ENCODE measurements at places on chromosomes 16 and 17.

GRCh38 chr17:36527621-36528250 is 6.9 kb downstream of the MYO19 start:
- DNase-seq = no peak

- DNase-seq = no peak
These were observed 261.1 kb downstream of the RBFOX3 start for GRCh38 chr17:79349506-79350400.

DNA sequence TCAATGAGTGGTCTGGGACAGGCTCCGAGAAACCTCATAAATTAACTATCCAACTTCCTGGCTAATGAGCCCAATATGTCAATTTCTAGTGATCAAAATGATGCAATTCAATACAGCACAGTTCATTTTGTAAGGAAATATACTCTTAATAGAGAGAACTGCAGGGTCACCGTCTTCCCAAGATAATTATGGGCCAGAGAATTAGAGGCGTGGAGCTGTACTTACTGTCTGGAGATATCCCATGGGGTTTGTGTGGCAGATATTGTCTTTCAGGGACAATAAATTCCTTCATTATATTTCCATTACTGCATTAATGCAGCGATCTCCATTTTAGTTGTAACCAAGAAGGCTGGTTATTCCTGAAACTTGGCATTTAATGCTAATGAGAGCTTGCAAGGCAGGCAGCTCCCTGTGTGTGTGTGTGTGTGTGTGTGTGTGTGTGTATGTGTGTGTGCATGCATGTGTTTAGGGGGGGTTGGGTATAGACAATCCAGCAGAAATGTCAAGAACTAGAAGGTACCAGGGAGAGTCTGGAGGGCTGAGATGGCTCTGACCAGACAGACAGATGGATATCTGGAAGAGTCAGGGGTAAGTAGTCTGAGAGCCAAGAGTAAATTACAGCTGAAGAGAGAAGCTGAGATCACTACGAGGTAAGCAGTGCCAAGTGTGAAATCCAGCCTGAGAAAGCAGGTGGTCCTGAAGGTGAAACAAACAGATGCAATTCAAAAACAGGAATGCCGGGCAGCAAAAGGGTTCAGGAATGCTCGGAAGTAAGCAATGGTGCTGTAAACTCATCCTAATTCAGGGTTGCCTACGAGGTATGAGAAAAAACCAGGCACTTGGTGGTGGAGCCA is 393.0 kb downstream of the CA10 start:
- DNase-seq = no peak

DNA sequence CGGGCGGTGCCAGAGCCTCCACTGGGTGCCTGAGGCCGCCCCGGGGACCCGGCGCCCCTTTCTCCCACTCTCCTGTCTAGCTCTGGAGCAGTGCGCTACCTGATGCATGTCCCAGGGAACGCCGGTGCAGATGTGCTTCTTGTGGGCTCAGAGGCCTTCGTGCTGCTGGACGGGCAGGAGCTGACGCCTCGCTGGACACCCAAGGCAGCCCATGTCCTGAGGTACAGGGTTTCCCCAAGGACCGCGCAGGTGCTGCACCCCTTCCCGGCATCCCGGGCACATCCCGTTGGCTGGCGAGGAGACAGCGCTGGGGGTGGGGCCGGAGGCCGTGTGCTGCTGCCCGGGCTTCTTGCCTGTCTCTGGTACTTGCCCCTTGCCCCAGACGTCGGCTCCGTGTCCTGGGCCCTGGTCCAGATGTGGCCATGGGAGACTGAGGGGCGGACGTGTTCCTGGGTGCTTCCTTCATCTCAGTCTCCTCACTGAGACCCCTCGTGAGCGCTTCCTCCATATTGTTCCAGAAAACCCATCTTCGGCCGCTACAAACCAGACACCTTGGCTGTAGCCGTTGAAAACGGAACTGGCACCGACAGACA is 12.5 kb downstream of the RGS11 start:
- no peak for DNase-seq

DNA sequence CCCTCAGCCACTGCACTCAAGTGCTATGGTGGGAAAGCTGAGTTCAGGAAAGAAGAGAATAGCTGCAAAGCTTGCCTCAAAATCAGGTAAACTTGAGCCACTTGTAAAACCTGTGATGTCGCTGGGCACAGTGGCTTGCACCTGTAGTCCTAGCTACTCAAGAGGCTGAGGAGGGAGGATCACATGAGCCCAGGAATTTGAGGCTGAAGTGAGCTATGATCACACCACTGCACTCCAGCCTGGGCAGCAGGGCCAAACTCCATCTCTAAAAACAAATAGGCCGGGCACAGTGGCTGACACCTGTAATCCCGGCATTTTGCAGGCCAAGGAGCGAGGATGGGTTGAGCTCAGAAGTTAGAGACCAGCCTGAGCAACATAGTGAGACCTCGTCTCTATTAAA is 26.4 kb upstream of the SMURF2 start:
- DNase-seq = no peak

- DNase-seq = no peak
These were observed 83.5 kb downstream of the KANSL1 start for GRCh38 chr17:46109603-46110189.

- DNase-seq = peak; percentile 97
These were observed 1.9 kb upstream of the PER1 start for GRCh38 chr17:8153957-8154607.

- DNase-seq = no peak
These were observed 126.3 kb downstream of the BANP start for GRCh38 chr16:88077328-88078108.

GRCh38 chr17:66860204-66860603 is 25.3 kb downstream of the CACNG5 start:
- DNase-seq = no peak

- peak; percentile 14 for DNase-seq
These were observed 13.0 kb upstream of the SPNS3 start for GRCh38 chr17:4420692-4421131.

- no peak for DNase-seq
These were observed 21.3 kb upstream of the UBE2I start for GRCh38 chr16:1287982-1288670.

GRCh38 chr16:57245472-57246113 is 534 bp downstream of the ARL2BP start:
- no peak for DNase-seq

GRCh38 chr17:1490643-1491442 is 1.6 kb downstream of the MYO1C start:
- peak; percentile 22 for DNase-seq

- no peak for DNase-seq
These were observed 122.5 kb downstream of the ZNF423 start for GRCh38 chr16:49733313-49734009.

- no peak for DNase-seq
These were observed 61.4 kb upstream of the IRX3 start for GRCh38 chr16:54347961-54348360.

GRCh38 chr17:6160911-6161855 is 91.0 kb downstream of the WSCD1 start:
- no peak for DNase-seq

DNA sequence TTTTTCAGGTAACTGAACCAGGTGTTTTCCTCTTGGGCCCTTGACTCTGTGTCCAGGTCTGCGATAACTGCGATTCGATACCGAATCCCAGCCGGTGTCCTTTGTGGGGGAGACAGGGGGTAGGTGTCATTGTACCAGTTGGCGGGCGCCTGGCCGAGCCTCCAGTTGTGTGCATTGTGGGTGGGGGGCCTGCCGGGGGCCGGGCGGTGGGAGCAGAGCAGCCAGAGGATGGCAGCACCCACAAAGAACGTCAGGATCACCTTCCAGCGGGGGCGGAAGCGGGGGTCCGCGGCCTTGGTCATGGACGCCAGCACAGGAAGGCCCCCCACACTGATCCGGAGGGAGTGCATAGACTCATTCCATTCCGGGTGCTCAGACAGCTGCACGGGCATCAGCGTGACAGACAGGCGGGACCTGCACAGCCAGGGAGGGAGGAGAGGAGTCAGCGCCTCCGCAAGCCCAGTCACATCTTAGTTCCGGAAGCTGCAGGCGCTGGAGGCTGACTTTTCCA is 12.3 kb downstream of the CANT1 start:
- DNase-seq = no peak

GRCh38 chr17:68048996-68049395 is 13.5 kb downstream of the KPNA2 start:
- no peak for DNase-seq

DNA sequence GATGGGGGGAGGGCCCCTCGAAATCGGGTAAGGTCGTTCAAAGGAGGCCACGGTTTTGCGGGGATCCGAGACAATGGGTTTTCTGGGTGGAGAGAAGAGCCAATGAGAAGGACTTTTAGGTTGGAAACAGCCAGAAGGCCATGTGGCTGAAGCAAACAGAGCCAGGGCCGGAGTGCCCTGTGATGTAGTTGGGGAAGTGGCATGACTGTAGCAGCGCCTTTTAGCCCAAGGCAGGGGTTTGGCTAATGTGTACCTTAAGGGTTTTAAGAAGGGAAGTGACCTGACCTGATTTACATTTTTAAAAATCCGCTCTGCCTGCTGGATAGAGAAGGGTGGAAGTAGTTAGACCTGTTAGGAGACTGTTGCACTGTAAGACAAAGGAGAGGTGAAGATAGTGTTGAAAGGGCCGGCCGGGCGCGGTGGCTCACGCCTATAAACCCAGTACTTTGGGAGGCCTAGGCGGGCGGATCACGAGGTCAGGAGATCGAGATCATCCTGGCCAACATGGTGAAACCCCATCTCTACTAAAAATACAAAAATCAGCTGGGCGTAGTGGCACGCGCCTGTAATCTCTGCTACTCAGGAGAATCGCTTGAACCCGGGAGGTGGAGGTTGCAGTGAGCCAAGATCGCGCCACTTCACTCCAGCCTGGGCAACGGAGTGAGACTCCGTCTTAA is 1.0 kb downstream of the LYRM1 start:
- no peak for DNase-seq

DNA sequence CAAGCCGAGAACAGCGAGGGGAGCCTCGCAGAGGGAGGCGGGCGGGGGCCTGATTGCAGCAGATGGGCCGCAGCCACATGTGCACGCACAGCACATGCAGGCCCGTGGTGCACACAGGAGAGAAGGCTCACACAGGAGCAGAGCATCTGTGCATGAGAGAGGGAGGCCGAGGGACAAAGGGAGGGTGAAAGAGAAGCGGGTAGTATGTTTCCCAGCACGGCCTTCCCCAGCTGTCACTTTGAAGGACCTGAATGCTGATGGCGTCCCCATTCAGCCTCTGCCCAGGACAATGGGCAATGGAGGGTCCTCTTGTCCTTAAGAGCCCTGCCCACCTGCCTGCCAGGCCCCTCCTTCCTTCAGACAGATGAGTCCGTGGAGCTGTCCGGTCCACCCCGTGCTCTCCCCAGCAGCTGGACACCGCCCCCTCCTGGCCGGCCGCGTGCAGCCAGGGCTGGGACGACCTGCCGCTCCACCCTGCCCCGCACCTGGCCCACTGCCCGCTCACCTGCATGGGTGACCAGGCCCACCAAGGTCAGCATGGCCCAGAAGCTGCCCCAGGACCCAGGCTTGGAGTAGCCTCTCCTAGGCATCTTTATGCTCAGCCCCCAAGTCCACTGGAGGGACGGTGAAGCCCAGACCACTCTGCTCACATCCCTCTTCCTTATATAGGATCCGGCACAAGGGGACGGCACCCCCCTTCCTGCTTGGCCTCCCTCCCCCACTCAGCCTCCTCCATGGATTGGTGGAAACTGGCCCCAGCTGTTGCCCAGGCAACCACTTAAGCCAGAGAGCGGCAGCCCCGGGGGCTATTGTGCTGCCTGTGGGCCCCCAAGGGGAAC is at the start of gene BTBD17:
BTBD17 (minus strand) TSS at position 639 of the 839 bp plus-strand sequence; CDS start at position 590, 49 bp downstream.
- no peak for DNase-seq

- DNase-seq = peak; percentile 68
These were observed 23.9 kb downstream of the ACLY start for GRCh38 chr17:41894791-41895331.

GRCh38 chr16:86773354-86773715 is 195.0 kb downstream of the FOXL1 start:
- DNase-seq = no peak

DNA sequence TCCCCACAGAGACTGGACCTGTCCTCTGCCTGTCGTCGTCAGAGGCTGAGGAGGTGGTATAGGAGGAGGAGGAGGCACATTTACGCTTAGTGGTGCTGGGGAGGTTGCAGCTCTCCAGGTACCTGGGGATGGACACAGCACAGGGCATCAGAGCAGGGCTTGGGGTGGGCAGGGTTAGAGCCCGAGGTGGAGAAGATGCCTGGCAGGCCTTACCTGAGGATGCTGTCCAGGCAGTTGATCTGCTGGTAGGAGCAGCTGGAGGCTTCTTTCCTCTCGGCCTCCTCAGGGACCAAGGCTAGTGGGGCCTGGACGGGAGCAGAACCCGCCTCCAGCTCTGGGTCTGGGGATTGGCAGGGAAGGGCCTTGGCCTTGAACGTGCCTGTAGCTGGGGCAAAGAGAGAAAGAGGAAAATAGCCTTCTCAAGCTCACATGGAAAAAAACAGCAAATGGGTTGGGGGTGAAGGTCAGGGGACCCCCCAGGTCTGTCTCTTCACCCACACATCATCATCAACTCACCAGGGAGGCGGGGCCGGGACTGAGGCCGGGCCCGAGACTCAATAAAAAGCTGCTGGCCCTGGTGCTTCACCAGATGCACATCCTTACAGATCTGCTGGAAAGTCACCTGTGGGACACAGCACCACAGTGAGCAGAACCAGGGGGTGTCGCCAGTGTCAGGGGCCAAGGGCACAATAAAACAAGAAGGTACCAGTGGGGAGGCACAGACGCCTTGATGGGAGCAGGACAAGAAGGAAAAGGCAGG is 5.6 kb downstream of the PER1 start:
- DNase-seq = no peak

DNA sequence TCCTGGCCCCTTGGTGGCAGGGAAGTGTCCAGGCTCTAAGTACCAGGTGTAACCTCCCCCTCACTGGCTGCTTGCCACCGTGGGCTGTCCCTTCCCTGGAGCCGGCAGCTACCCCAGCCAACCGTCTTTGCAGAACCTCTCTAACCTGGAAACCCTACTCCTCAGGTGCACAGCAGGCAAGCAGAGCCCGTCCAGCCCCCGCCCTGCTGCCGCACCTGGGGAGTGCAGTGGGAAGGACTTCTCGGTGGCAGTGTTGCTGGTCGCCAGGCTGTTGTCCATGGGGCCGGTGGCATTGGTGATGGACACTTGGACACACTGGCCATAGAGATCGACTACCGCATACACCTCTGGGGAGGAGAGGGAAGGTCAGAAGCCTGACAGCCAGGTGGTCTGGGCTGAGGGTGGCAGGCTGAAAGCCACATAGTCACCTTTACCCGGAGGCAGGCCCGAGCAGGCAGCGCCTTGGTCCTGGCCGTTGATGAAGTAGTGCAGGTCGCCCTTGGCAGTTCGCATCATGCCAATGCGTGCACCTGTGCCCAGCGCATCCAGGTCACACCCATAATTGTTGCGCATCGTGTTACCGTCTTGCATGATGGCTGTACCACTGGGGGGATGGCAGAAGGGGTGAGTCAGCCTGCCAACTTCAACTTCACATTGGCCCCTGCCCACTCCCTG is 6.5 kb downstream of the NEURL4 start:
- DNase-seq = no peak

- no peak for DNase-seq
These were observed 486 bp downstream of the PIGS start for GRCh38 chr17:28570716-28571360.

GRCh38 chr16:8173111-8173644 is 417.1 kb downstream of the TMEM114 start:
- DNase-seq = peak; percentile 4

GRCh38 chr16:35598696-35599332 is 2139.4 kb downstream of the TP53TG3F start:
- no peak for DNase-seq

Measured in fibroblast of skin of left biceps (primary cell).